Frontal cortex (tissue), 4 donors: ENCODE measurements at places on chromosomes 1 and 21. TPM values are rescaled to one million over a fixed set of nuclear protein-coding genes. Genes with fewer than 3 reads are reported as not detected.

ILDR2 gene
- 22.8 TPM for total RNA-seq

KCND3 gene
- 10.6 TPM for total RNA-seq

ZC3H12A gene
- total RNA-seq = 0.41 TPM

KCNQ4 gene
- total RNA-seq = 1.2 TPM

PTCH2 gene
- total RNA-seq = 0.82 TPM

PRR9 gene
- not detected for total RNA-seq

DNA sequence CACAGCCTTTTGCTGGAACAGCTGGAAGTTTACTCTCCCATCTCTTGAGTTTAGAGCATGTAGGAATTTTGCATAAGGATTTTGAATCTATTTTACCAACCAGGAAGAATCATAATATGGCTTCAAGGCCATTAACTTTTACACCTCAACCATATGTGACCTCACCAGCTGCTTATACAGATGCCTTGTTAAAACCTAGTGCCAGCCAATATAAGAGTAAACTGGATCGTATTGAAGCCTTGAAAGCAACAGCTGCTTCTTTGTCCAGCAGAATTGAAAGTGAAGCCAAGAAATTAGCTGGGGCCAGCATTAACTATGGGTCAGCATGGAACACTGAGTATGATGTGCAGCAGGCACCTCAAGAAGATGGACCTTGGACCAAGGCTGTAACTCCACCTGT lies 65.4 kb downstream of the CEP350 start:
- no peak for DNase-seq

GRCh38 chr1:154624746-154625643 lies 17.0 kb upstream of the ADAR start:
- DNase-seq = no peak

DNA sequence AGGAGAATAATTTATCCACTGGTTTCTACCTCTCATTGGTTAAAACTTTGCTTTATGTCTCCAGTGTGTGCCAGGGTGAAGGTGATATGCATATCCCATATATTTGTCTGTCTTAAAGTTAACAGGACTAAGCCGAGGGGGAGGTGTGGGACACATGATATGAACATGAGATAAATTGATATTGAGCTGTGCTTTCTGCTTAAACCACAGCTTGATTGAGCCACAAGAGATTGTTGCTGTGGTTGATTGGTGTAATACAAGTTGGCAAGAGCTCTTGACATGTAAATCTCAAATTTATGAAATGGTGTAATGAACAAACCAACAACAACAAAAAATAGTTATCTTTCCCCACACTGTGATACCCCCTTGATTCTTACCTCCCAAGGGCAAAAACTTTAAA lies 1295.5 kb upstream of the NCAM2 start:
- no peak for DNase-seq

- no peak for DNase-seq
These were observed 4.1 kb upstream of the ACTA1 start for GRCh38 chr1:229438021-229438420.

- no peak for DNase-seq
These were observed 81.8 kb downstream of the LAMC2 start for GRCh38 chr1:183267646-183268431.
